ENCODE measurements at places on chromosomes 11 and 22.

DNA sequence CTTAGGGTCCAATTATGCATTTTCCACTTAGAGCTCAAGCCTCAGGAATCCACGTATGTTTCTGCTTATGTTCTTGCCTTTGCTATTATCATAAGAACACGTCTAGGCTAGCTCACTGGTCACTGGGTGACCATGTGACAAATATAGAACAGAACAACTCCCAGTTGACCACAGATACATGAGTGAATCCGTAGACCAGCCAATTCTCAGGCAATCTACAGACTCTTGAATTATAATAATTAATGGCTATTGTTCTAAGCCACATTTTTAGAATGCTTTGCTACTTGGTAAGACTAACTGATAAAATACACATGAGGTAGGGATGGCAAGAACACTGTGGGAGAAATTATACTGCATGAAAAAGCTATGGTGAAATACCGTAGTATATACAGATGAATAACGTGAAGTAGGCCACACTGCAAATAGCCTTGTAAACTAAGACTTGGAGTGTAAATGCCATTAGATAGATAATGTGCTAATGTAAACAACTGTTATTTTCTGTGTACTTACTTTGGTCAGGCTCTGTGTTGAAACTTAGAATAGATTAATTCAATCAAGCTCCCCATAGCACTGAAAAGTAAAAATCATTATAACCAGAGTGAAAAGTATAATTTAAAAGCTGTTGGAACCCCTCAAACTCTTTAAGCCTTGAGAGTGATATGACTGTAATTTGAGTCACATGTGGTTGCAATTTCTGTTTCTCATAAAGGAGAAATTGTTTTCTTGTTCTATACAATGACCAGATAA, 366.2 kb upstream of the CCDC179 start:
- no peak for DNase-seq

DNA sequence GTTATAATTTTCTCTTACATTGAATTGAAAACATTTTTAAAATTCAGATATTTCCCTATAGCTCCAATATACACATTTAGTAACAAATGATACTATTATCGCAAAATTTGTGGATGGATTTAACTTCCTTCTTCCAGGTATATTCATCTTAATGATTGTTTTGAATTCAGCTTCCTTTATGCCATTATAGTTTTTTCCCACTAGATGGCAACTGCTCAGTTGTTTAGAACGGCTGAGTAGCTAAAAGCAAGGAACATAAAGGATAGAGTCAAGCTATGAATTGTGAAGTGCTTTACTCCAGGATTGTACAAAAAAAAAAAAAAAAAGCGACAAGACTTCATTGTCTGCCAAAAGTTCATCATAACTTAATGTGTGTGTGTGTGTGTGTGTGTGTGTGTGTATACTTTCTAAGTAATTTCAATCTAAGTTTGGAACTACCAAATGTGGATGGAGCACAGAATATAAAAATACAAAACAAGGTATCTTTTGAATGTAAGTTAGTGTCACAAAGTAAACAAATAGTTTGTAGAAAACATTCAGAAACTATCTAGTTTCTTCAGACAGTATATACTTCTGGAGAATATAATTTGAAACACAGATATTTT, 846.4 kb downstream of the DLG2 start:
- DNase-seq = peak; percentile 26

- DNase-seq = no peak
Measured at GRCh38 chr22:30266445-30267381, at the start of gene OSM. OSM (minus strand) TSS chr22:30266851; CDS start chr22:30266799, 52 bp downstream.

DNA sequence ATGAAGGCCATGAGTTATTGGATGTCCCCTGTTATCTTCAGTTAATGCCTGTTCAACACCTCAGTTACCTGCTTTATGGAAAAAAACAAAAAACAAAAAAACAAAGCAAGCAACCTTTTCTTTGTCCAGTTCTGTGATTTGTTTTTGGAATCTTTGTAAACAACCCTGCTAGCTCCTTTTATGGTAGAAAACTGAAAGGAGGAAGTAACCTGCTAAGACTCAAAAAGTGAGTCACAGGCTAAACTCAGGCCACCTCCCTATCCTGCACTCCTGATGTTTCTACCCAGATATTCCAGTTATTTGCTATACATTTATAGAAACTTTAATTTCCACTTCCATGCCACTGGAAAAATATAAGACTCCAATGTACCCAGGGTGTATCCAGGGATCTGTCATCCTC, 20.6 kb upstream of the TLCD5 start:
- DNase-seq = no peak

- no peak for DNase-seq
Measured at GRCh38 chr22:38176170-38176741, 5.4 kb downstream of the PLA2G6 start.

DNA sequence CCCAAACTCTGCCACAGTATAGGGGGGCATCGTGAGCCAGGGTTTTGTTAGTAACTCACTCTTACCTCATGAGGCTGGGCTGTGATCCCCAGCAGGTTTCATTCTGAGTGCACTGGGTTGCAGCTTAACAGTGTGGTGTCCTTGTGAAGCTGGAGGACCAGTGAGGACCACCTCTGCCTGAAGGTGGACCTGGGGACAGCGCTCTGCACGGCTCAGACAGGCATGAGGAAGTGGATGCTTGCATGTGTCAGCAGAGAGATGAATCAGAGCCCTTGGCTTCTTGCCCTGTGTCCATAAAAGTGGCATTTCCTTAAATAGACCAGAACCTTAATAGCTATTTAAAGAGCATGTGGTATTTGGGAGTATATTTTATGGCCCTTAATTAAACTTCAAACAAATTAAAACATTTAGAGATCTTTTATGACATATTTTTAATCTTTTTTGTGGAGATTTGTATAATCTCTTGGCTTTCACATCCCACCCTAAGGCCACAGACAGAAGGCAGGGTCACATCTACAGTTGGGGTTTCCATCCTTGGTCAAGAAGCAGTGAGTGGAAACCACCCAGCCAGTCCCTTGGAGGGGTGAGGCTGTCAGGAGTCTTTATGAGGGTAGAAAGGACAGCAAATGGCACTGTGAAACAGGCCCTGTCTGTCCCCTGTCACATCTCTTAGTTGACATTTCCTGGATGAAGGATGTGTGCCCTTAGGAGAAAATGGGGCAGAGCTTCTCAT, 24.8 kb upstream of the ADORA2A start:
- DNase-seq = peak; percentile 39

DNA sequence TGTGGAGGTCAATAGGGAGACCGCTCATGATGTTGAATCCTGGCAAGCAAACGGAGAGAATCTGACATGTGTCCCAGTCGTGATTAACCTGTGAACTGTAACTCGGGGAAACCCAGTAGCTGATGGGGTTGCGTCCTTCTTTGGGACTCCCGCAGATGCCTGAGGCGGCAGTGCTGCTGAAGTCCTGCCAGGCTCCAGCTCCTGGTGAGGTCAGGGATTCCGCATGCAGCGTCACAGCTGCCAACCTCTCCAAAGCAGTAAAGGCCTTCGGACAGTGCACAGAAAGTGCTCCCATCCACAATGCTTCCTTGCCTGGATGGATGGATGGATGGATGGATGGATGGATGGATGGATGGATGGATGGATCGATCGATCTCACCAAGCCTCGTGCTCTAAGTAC, 13.5 kb downstream of the KCNQ1 start:
- no peak for DNase-seq

DNA sequence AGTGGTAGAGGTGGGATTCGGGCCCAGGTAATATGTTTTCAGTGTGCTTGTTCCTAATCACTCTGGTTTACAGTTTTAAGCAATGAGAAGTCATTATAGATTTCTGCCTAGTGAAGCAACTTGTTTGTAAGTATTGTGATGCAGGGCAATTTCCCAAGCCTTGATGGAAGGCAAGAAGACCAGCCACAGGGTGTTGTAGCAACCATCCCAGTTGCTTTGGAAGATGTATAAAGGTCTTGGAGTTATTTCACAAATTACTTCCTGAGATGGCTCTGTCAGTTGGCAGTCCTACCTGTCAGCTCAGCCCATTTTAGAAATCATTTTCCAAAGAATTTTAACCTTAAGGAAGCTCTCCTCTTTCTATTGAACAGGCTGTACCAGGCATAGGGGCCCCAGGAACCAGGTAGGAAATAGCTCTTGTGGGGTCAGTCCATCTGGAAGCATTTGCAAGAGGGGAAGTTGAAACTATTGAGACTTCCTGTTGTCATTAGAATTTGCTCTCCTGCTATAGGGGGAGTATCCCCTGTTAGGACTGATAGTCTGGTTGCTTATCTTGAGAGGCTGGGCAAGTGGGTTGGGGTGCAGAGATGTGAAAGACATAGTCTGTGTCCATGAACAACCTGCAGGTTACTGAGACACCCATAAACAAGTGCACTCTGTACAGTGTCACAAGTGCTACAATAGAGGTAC, 47.9 kb downstream of the STIM1 start:
- no peak for DNase-seq

DNA sequence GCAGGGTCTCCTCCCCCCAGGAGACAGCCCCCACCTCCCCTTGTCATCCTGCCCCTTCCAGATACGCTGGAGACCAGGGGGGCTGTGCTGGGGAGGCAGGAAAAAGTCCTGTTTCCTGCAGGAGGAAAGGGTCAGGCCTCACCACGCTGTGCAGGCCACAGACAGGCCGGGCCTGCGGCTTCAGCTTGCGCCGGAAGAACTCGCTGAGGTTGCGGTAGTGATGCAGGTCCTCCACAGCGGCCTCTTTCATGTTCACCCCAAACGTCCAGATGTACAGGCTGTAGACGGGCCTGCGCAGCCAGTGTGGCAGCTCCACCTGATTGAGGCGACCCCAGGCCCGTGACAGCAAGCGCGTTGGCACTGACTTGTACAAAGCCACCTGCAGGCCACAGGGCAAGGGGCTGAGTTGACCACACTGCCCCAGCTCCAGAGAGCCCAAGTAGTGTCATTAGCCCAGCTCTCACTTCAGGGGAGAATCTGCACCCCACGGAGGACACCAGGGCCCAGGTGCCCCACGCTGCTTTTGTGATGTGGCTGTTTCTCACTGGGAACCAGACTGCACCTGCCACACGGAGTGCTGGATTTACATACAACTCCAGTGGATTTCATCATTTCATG, 40.4 kb downstream of the PISD start:
- no peak for DNase-seq

- DNase-seq = no peak
Measured at GRCh38 chr11:111001081-111001430, 244.5 kb upstream of the POU2AF2 start.

GRCh38 chr11:117188620-117189081, 10.1 kb downstream of the SIDT2 start:
- no peak for DNase-seq

- DNase-seq = no peak
Measured at GRCh38 chr22:39664485-39665200, 94.1 kb downstream of the CACNA1I start.

DNA sequence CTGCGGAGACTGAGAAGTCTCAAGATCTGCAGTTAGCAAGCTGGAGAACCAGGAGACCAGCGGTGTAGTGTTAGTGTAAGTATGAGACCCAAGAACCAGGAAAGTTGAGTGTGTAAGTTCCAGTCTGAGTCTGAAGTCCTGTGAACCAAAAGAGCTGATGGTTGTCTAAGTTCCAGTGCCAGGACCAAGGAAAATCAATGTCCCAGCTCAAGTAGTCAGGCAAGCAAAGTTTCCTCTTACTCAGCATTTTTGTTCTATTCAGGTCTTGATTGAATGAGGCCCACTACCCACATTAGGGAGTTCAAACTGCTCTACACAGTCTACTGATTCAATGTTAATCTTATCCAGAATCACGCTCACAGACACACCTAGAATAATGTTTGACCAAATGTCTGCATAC, 11.0 kb downstream of the USP28 start:
- no peak for DNase-seq

GRCh38 chr11:69587454-69588090, 53.4 kb upstream of the CCND1 start:
- DNase-seq = no peak

DNA sequence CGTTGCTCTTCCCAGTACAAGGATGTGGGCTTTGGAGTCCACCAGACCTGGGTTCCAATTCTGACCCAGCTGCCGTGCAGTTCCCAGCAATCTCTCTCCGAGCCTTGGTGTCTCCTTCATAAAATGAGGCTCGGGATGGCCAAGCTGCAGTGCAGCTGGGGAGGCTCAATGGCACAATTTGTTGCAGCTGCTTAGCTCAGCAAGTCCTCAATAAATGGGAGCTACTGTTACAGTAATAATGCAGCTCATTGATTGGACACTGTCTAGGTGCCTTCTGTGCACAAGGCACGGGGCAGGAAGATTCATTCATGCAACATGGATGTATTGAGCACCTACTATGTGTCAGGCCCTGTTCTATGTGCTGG, 37.1 kb downstream of the SHISAL1 start:
- DNase-seq = no peak

DNA sequence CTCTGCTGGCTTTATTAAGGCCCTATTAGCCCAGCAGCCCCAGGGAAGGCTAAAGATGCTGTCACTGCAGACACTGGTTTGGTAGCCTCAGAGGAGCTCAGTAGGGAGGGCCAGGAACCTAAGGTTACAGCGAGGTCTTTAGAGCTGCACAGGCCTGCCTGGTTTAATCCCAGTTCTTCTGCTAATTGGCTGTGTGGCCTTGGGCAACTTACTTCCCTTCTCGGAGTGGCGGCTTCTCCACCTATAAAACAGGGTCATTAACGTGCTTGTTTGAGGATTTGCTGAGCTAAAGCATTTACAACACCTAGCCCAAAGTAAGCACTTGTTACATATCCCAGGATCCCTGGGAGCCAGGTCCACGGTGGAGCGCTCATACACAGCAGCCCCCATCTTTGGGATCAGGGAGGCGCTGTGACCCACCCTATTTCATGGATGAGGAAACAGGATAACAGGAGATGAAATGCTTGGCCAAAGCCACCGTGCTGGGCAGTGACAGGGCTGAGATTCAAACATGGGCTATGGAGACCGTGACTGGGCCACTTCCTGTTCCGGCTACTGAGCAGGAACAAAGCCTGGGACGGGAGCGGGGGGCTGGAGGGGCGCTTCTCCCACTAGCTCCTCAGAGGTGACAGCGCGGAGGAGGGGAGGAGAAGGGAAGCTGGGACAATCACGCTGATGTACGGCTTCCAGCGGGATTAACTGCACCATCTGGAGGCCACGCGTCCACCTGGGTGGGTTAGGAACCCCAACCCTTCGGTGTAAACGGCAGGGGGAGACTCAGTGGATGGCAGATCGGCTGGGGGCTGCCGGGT, 61.5 kb downstream of the IGLL1 start:
- no peak for DNase-seq

- DNase-seq = no peak
Measured at GRCh38 chr11:134582770-134583095, 170.7 kb upstream of the B3GAT1 start.

GRCh38 chr22:30479981-30480380, 8.2 kb upstream of the SEC14L3 start:
- DNase-seq = no peak

GRCh38 chr11:126176853-126177470, 34.5 kb downstream of the RPUSD4 start:
- DNase-seq = no peak

Data from NCI-H1105 treated with DMSO at 0.1 percent for 48 hours (cell line).